ENCODE measurements at places on chromosomes 7 and 10.

DNA sequence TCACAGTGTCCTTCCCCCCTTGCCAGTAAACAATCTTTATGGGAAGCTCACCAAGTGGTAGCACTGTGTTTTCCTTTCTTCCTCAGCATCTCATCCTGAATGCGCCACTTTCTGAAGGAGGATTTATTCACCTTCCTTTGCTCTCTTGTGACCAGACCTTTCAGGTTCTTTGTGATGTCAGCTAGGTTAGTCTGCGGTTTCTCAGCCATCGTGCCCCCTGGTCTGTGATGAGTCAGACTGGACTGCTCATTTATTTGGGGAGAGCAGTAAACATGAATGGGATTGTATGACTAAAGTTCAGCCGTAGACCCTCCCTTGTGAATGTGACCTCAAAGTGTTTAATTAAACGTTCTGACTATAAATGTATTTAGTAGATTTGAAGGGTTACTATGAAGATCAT is 235.1 kb upstream of the CELF2 start:
- DNase-seq, result no peak

GRCh38 chr7:25636871-25637283 is 408.6 kb upstream of the NPVF start:
- no peak for DNase-seq

DNA sequence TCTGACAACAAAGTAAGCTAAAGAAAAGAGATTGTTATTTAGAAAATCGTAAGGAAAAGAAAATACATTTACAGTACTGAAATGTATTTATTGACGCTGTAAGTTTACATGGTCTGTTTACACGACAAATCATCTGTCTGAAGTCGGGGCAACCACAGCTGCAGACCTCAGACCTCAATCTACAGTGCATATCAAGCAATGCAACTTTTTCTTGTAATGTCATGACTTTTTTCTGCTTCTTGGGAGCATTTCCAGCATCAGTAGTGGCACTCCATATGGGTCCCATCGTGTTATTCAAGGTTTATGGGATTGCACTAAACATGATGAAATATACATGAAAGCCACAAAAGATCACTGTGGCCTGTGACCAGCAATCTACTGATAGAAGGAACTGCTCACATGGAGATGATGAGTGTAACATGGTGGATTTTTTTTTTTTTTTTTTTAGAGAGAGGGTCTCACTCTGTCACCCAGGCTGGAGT is 77.1 kb downstream of the MTPN start:
- no peak for DNase-seq

DNA sequence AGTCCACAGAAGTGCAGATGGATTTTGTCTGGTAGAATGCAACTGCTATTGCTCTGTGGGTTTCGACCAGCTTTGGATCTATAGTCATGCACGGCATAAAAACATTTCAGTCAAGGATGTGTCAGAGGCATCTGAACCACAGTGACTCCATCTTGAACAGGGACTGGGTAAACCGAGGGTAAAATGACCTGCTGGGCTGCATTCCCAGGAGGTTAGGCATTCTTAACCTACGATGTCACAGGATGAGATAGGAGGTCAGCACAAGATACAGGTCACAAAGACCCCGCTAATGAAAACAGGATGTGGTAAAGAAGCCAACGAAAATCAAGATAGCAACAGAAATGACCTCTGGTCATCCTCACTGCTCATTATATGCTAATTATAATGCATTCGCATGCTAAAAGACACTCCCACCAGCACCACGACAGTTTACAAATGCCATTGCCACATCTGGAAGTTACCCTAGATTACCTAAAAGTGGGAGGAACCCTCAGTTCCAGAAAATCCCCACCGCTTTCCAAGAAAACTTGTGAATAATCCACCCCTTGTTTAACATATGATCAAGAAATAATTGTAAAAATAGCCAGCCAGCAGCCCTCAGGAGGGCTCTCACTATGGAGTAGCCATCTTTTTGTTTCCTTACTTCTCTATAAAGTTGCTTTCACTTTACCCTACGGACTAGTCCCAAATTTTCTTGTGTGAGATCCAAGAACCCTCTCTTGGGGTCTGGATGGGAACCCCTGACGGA is 50.7 kb upstream of the CPXM2 start:
- no peak for DNase-seq

- no peak for DNase-seq
Observed at GRCh38 chr10:116403740-116404250, 23.9 kb upstream of the PNLIPRP3 start.

DNA sequence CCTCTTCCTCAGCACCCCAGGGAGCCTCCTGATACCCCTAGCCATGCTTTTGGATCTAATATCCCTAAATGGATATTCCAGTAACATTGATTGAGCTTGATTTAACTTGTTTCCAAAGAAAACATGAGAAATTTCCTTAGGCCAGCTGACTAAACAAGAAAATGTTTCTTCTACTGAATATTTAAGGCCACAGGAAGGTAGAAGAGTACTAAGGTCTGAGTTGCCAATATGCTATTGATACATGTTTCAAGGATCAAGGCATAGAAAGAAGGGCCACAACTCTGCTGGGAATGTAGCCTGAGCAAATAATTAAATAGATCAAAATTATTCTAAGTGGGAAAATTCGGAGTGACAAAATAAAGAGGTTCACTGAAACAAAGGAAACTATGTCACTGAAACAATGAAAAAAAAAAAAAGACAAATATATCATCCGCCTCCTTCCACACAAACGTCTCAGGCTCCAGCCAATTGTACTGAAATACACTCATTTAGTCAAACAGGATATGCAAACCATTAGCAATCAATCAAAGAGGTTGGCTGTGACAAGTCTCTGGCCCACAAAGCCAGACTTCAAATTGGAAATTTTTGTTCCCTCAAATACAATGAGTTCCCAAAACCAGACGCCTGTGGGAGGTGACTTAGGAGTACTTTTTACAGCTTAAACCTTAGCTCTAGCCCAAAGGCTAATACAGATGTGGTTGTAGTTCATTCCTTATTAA is 396.2 kb downstream of the HTR7 start:
- no peak for DNase-seq

- no peak for DNase-seq
Observed at GRCh38 chr7:1675036-1675671, 5.1 kb downstream of the ELFN1 start.

DNA sequence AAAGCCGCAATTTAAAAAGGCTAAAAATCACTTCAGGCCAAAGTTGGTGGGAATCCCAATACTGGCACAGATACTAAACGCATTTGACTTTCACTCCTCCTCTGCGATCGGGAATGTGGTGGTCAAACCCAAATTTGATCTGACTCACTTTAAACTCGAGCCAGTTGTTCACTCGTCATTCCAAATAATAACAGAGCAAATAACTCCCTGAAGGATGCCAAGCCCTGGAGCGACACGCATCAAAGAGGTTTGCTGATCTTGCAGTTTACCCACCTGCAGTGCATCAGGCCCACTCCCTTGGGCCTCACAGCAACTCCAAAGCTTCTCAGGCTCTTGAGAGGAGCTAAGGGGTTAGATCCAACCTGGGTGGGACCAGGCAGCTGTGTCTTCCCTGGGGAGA is 12.2 kb downstream of the PTN start:
- DNase-seq, result no peak

DNA sequence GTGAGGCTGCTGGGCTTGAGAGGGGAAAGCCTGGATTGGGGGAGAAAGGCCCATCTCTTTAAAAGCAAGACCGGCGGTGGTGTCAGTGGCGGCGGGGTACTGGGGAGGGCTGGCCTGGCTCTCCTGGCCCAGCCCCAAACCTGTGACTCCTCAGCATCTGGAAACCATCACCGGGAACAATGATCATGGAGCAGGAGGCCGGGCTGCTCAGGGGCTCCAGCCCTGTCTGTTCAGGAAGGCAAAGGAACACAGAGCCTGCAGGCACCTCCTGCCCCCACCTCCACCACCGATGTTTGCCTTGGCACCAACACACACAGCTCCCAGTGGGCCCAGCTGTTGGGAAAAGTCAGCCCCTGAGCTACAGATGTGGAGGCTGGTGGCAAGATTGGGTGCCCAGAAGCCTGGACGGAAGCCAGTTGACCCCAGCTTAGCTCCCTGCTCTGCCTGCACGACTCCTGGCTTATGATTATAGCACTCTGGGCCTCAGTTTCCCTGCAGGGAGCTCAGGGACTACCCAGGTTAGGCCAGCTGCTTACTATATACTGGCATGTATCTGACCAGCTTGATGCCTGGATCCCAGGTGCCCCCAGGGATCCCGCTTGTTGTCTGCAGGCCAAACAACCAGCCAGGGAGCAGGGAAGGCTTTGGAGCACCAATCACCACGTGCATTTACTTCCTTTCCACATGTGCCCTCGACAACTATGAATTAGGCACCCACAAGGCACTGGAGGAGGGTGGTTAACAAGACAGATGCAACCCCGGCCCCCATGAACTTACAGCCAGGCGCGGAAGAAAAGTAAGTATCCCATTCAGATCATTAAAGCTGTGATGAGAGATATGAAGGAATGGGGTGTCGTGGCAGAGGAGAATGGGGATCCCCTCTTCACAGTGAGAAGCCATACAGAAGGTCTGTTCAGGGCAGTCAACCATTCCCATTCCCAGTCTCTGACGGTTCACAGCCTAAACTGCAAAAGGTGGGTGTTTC is 37.3 kb downstream of the ZCCHC24 start:
- no peak for DNase-seq

DNA sequence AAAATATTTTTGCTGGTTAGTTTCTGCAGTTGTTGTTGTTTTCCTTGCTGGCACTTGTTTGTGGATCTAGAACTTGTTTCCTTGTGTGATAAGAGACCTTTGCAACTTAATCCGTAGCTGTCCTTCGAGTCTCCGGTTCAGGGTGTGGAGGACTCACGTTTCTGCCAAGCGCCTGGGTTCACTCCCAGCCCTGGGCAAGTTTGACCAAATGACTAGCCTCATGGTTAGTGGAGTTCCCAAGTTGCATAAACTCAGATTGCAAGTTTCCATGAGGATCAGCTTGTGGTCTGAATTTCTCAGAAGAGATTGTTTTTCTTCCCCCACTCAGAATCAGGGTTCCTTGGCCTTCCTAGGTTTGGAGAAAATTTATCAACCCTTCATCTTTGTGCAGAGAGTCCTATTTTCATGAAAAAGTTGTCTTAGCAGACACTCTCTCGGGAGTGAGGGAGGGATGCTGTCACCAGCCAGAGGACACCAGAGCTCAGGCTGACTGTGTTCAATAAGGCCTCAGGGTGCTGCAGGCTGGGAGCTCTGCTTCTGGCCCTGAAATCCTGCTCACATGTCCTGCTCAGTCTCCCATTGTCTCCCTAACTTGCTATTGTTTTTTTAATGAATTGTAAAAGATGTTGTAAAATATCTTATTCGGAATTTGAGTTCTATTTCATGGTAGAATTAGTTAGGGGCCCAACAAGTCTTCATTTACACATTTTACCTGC is 377.7 kb upstream of the KLF6 start:
- DNase-seq, result no peak
